ENCODE measurements at places on chromosomes 1 and 21.

DNA sequence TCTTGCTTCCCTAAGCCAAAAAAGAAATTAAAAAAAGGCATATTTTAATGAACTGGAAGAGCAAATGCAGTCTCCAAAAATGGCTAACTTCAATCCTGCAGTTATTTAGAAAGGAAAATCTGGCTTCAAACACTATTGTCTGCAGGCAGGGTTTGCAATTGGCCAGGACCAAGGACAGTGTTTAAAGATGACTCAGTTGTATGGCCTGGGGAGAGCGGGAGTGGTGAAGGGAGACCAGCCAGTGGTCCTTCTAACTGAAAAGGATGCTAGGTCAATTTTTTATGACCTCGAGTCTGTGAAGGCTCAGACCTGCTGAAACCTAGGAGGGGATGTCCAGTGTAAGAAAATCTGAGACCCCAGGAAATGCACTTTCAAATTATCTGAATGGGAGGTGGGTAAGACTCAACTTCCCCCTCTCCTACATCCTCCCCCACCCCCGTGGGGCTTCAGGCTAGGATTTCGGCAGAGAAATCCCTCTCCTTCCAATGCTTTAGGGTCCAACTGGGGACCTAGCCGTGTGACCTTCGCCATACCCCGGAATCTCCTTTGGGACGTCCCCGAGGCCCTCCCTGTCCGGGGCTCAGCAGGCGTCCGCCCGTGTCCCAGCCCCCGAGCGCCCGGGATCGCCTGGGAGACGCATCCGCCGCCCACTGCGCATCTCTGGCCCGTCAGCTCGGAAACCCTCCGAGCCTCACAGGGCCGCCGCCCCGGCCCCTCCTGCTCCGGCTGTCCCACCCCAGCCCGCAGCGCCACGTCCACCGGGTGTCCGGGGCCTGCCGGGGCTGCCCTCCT is 602 bp upstream of the RIMKLA start:
- peak; percentile 33 for DNase-seq

- DNase-seq, result no peak
Measured at GRCh38 chr1:19809044-19809750, 5.9 kb downstream of the RNF186 start.

DNA sequence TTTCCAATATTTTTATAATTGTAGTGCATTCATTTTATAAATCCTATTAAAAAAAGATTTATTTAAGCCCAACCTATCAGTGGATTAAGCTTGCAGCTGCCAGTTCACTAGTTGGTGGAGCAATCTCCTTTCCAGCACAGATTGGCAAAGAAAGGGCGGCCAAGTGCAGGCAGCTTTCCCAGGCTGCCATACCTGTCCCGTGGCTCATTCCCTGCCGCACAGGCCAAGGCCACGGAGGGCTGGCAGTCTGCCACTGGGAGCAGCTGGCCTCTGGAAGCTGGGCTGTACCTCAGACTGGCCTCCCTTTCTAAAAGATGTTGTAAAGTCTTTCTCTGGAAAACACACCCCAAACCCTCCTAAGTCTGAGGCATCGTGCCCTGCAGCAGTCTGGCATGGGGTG is 74.2 kb downstream of the SIM2 start:
- DNase-seq, result no peak

DNA sequence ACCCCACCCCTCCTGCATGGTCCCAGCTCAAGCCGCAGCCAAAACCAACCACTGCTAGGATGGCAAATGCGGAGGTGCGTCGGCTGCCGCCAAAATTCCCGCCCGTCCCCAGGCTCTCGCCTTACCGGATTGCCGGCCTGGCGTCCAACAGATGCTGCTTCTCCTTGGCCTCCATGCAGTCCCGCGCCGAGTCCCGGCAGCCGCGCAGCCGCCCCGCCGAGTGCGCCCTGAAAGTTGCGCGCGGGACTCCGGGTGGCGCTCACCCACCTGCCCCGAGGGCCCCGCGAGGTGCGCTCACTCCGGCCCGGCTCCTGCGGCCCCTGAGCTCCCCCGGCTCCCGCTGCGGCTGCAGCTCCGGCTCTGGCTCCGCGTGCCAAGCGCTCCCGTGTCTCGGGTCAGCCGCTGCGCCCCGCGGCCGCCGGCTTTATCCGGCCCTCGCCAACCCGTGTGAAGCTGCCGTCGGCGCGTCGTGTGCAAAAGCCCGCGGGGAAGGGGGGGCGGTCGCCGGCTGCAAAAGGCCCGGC is at the start of gene SLC30A2:
TSS of gene SLC30A2 (minus strand) at position 397 of the 524 bp plus-strand sequence. CDS start at position 175, 222 bp downstream.
- no peak for DNase-seq

- no peak for DNase-seq
Measured at GRCh38 chr1:116193768-116194167, 82.6 kb downstream of the MAB21L3 start.
